ENCODE measurements at places on chromosomes 12 and 14.
A peak's percentile ranks its signal among the peaks of the same experiment; 100 is the strongest.

DNA sequence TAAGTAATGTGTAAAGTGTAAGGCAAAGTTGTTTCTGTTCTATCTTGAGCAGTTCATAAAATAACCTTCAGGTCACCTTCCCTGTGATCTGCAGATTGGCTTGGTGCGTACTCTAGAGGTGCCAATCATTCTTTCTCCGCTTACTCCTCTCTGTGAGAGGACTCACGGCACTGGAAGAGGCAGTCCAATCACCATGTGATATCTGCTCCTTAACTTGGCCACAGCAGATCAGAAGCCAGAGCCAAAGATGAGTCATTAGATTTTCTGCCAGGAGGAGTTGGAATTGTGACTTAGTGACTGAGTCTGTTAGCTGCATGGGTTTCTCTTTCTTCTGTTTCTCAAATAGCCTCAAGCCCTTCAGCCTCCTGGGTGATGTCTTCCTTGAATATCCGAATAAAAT lies 165.5 kb downstream of the SLC41A2 start:
- no peak for DNase-seq

DNA sequence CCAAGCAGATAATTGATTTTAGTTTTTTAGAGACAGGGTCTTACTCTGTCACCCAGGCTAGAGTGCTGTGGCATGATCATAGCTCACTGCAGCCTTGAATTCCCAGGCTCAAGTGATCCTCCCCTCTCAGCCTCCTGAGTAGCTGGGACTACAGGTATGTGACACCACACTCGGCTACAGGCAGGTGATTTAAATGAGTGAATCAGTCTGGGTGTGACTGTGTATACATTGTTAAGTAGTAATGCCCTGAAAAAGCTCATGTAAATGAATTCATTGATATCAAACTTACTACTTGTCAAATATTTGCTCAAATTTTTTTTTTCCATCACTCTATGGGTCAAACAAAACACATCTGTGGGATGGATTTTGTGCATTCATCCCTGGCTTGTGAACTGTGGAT lies 6.3 kb upstream of the USP44 start:
- DNase-seq, result no peak

DNA sequence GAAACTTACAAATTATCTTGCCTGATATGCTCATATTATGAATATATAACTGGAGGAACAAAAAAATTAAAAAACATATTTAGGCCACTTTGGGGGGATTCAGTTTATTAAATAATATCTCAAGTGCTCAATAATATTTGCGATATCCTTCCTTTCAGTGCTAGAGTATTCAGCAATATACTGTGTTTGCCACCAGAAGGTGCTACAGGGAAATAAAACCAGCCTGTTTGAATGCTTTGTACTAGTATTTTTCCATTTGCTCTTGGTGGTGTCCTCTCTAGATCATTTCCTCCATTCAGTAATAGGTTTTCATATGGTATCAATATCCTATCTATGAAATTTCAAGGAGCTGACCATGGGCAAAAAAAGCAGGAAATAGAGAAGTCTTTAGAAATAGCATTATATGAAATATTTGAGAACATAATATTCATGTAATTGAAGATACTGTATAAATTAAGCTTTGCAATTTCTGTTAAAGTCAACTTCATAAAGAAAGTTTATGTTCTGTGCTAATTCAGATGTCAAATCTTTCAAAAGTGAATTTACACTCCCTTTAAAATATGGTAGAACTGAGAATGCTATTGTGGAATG lies 106.2 kb upstream of the NAV3 start:
- no peak for DNase-seq

DNA sequence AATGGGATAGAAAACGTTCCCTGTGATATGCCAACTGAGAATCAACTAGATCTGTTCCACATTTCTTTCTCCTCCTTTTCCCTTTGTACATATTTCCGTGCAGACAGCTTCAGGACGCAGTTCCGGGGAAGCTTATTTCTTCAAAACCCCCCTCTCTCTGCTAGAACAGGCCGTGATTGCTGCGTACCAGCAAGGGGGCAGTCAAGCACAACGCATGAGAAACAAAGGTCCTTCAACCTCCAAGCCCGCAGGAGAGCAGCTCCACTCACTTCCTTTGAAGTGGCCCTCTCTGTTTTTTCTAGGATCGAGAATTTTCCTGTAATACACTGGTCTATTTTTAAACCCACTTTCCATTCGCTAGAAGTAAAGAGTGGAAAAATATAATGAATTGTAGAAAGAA lies 80.8 kb downstream of the ZNF664 start:
- no peak for DNase-seq

GRCh38 chr14:51527073-51527472 lies 124.6 kb upstream of the FRMD6 start:
- no peak for DNase-seq

DNA sequence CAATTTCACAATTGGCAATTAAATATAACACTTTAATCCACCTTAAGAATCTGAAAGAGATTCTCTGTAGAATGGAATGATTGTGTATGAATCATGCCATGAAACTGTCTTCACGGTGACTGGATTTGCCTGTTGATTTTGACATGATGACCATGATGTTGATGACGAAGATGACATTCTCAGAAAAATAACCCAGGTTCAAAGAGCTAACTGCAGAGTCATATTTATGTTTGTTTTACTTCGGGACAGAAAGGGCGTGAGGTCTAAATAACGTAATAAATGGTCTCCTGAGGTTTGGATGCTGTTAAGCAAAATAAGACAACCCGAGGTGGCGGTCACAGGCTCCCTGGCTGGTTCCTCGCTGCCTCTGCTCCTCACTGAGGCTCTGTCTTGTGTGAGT lies 532.0 kb downstream of the TMEM121 start:
- no peak for DNase-seq

GRCh38 chr12:106914796-106915634 lies 40.7 kb upstream of the TMEM263 start:
- no peak for DNase-seq

DNA sequence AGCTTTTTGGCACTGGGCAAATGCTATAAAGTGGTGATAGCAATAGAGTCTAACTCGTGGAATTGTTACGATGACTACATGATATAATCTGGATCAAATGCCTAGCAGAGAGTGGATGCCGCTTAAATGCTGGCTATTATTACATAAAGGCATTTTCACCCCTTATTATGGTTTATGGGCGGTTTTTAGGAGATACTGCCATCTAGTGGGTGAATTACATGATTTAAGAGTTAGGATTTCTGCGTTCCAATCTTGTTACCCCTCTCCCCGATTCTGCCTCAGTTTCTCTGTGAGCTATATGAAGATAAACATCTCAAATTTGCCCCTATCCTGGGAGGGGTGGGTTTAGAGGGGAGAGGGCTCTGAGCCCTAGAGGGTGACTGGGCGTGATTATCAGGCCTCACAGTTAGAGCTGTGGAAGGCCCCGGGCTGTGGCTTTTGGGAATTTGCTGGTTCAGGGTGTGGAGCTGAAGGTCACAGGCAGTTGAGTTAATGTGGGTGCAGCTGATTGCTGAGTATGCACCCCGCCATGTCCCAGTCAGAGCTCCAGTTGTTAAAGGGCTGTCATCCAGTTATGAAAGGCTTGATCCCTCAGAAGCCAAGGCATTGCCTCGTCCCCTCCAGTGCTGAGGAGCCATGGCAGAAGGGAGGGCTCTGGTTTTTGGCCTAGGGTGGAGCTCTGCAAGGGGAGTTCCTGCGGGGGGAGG lies 14.4 kb downstream of the CLSTN3 start:
- no peak for DNase-seq

- no peak for DNase-seq
Observed at GRCh38 chr14:24252289-24253124, 10.1 kb upstream of the TINF2 start.

- peak; percentile 27 for DNase-seq
Observed at GRCh38 chr14:102508774-102509745, 516 bp downstream of the ANKRD9 start.

GRCh38 chr14:58963873-58964597 lies 224.4 kb upstream of the DAAM1 start:
- no peak for DNase-seq

GRCh38 chr12:102911320-102911719 lies 5.7 kb downstream of the PAH start:
- no peak for DNase-seq

DNA sequence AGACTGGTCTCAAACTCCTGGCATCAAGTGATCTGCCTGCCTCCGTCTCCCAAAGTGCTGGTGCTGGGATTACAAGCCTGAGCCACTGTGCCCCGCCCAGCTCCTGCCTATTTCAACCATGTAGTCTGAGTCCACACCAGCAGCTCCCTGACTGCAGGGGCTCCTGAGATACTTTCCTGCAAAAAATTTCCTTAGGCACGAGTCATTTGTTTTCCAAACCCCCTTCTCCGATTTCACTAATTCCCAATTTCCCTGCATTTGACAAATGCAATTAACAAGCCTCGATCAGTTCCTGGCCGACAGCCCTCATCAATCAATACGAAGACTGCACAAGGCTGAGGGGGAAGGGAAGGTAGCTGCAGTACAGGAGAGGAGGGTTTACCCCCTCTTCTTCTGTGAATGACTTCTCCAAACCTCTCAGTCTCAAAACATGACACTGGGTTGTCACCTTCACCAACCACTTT lies 10.1 kb downstream of the PSMB5 start:
- DNase-seq, result no peak

DNA sequence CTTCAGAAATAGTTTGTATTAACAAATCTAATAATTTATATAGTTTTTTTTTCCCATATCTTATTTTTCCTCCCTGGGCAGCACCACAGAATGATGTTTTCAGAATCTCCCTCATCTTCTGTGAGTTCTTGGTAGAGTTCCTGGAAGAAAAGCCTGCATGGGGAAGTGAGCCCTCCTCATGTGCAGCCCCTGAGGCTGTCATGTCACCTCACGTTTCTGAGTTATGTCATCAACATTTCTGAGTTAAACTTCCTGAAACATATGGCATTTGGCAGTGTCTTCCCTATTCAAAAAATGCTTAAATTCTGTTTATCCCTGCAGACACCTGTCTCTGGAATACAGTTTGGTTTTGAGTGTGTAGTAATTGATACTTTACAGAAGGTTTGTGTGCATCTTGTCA lies 979.0 kb downstream of the TMEM121 start:
- no peak for DNase-seq

- no peak for DNase-seq
Observed at GRCh38 chr12:40829738-40830144, 137.5 kb downstream of the CNTN1 start.

- no peak for DNase-seq
Observed at GRCh38 chr12:85278598-85279448, 1.2 kb upstream of the ALX1 start.

DNA sequence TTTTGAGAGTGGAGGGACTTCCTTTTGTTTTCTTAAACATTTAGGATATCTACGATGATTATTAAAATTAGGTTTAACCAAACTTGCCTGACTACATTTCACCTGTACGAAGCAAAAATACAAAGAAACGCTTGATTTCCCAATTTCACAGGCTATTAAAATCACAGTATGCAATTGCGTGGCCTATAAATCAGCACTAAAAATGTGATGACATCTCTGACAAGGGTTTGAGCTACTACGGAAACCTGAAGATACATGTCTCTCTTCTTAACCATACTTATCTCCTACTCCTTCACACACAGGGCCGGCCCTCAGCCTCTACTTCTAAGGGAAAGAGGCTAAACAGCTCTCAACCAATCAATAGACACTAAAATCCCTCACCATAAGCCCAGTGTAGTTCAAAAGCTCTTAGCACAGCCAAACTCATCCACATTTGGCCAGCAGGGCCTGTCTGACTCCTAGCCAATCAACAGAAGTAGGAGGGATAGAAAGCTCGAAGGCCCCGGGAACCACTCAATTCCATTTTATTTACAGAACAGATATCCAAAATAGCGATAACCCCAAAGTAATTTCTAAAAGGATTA lies 137.3 kb downstream of the FOXN3 start:
- DNase-seq, result no peak

- no peak for DNase-seq
Observed at GRCh38 chr12:41552588-41552987, 364.5 kb downstream of the PDZRN4 start.

DNA sequence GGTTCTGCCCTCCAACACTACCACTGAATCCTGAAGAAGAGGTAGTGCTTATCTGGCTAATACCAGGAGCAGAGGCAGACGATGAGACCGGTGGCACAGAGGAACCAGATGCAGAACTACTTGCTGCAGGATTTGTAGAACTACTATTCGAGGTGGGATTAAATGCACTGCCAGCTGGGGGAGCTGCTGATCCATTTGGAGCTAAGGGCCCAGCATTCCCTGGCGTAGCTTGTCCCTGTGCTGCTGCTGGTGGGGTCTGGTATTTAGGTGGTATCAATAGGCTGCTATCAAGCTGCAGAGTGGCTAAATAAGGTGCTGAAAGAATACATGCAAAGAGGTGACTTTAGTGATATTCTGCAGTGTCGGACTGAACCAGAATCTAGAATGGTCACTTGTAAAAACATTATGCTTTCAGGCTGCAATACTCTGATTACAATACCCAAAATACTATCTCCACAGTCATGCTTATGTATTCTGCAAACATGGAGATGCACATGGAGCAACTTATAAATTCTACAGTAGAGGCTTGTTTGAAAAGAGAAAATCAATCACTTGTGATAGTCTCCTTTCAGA lies 294.2 kb downstream of the MED13L start:
- DNase-seq, result no peak

- DNase-seq, result no peak
Observed at GRCh38 chr12:29071099-29071498, 78.0 kb upstream of the FAR2 start.

DNA sequence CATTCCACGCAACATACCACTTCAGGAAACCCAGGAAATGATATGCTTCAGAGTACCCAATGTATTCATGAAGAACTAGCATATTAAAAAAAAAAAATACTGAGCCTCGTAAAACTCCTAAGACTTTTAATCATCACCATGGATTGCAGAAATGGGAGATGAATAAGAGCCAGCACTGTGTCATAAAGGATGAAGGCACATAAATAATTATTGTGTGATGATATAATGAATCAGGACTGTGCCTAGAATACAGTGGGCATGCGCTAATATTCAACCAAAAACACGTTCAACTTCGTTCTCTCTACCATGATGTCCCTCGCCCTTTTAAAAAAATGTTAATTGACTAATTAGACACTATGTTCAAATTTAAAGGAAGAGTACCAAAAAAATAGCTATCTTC lies 68.7 kb downstream of the CIT start:
- no peak for DNase-seq
